ENCODE measurements at places on chromosomes 11 and 22.

DNA sequence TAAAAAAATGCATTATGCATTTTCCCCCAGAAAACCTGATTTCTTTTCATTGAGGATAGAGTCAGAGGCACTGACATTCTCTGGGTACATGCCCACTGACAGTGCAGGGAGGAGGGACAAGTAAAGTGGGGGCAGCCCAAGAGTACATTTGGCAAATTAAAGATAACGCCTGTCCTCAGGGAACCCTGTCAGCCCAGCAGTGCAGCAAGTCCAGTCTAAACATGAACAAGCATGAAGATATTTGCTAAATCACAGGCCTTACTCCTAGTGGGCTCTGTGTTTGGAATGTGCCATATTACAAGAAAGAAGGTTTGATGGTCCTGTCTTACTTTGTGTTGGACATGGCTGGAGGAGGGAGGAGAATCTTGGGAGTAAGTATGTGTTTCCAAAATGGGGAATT lies 37.9 kb downstream of the AMOTL1 start:
- DNase-seq = no peak

DNA sequence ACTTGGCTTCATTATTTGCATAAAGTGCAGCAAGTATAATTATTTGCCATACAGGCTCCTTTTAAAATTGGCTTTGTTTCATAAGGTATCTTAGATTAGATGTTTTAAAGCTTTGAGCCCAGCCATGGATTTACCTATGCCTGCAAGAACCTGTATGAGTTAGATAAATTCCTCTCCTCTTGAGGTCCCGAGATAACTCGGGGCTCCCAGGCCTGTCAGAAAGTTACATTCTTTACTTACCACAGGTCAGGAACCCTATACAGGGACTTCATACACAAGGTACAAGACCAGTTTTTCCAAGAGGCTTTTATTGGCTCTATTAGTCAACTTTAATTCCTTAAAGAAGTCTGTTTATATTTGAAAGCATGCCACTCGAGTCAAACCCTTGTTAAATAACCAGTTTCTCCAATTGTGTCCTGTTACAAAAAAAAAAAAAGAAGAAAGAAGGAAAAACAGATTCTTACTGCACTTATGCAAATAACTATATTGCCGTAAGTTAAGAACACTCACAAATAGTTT lies 2.3 kb upstream of the C1QTNF6 start:
- DNase-seq = no peak

DNA sequence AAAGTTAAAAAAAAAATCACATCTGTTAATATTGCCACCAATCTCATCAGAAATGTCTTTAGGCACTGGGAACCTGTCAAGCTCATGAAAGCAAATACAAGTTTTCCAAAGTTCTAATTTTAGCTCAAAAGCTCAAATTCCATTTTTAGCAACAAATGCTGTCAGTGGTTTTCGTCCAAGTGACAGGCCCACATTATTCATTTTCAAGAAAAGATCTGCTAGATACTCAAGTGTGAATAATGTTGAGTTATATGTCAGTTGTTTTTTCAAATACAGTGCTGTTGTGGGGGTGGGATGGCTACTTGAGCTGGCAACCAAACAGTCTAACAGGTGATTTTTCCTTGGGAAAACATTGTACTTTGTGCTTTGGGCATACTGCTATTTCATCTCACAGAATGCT lies 1072.6 kb downstream of the OPCML start:
- DNase-seq = no peak

DNA sequence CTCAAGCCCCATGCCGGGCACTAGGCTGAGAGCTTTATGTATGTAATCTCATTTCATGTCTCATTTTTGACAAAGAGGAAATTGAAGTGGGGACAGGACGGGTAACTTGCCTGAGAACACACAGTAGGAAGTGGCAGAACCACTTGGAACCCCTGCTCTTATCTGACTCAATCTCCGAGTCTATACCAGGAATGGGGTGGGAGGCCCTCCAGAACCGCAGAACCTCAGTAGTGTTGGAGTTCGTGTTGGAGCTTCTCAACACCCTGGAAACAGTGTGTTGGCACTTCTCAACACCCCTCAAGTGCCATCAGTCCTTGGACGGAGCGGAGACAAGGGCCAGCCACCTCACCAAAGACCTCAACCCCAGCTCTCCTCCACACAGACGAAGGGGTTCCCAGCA lies 38.8 kb upstream of the POLA2 start:
- no peak for DNase-seq

DNA sequence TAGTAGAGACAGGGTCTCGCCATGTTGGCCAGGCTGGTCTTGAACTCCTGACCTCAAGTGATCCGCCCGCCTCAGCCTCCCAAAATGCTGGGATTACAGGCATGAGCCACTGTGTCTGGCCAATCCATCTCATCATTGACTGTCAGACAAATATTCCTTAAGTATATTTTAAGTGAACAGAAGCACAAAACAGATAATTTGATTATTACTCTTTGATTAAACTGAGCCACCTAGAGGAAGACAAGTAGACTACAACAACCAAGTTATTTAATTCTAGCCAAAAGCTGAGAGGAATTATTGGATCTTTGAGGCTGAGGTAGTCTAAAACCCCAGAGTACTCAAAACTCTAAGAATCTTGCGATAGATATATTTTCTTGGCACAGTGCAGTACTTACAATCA lies 1.2 kb downstream of the ACRV1 start:
- DNase-seq = no peak

- DNase-seq = no peak
Observed at GRCh38 chr22:16603448-16603768, 10.8 kb upstream of the CCT8L2 start.

GRCh38 chr22:30185129-30185528 lies 61.4 kb downstream of the LIF start:
- peak; percentile 81 for DNase-seq

DNA sequence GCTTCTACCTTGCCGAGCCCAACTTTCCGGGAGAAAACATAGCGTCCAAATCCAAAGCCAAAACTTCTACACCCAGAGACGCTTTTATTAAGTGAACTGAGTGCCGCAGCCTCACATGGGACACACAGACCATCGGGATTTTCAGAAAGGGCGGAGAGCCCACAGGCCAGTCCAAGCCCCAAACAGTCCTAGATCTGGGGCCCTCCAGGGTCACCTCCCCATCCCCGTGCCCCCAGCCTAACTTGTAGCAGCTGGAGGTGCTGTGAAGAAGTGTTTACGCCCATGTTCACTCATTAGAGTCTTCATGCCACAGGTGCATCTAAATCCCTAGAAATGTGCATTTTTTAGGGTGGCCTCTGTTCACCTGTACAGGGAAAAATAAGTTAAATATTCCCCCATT lies 14.1 kb upstream of the ADORA2A start:
- DNase-seq = no peak

- no peak for DNase-seq
Observed at GRCh38 chr11:76161261-76161961, 44.9 kb downstream of the WNT11 start.

- DNase-seq = no peak
Observed at GRCh38 chr22:18994701-18995326, 58.7 kb upstream of the PRODH start.

DNA sequence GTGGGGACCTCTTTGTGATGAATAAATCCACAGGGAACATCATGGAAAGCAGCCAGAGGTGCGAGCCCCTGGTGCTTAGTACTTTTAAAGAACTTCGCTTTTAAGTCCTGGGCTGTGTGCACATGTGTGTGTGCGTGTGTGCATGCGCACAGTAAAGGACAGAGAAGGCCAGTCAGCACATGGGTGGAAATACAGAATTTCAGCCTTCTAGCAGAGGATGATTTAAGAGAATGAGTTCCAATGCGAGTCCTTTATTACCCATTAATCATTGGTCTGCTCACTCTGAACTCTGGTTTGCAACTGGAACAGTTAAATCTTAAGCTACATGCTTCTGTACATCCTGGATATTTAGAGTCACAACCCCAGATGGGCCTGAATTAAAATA lies 18.9 kb downstream of the TEAD1 start:
- no peak for DNase-seq

GRCh38 chr11:32416301-32416700 lies 19.0 kb downstream of the WT1 start:
- DNase-seq = no peak

DNA sequence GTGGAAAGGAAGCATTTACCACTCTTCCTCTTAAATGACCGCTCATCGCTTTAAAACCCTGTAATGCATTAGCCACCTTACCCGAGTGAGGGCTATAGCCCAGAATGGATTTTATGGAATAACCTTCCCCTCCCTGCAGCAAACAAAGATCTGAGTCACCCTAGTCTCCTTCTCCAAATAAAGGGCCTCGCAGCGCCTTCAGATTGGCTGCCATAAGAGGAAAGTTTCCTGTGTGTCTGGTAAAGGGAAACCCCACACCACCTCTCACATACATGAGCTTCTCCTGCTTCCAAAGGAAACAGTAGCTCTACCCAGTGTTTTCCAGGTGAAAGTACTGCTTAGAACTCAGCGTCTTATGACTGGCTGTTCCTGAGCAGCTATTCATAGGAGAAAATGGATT lies 47.8 kb downstream of the PPP2R1B start:
- no peak for DNase-seq

GRCh38 chr11:74464746-74465145 lies 2.6 kb downstream of the KCNE3 start:
- DNase-seq = no peak

GRCh38 chr22:24485608-24486007 lies 9.5 kb upstream of the UPB1 start:
- DNase-seq = no peak

DNA sequence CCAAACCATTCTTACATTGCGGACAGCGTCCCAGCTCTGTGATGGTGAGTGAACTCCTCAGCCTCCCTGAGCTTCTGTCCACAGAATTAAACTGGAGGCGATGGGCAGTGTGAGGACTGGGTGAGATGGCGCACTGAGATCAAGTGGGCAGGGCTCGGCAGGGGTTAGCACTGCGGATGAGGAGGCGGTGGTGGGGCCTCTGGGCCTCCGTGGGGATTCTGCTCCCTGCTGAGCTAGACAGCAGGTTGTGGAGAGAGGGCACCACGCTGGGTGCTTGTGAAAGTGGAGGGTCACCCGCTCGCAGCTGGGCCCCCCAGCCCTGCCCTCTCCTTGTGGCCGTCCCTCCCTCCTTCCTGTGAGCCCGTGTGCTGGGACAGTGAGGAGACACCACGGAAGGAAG lies 25.6 kb upstream of the PARVG start:
- no peak for DNase-seq

DNA sequence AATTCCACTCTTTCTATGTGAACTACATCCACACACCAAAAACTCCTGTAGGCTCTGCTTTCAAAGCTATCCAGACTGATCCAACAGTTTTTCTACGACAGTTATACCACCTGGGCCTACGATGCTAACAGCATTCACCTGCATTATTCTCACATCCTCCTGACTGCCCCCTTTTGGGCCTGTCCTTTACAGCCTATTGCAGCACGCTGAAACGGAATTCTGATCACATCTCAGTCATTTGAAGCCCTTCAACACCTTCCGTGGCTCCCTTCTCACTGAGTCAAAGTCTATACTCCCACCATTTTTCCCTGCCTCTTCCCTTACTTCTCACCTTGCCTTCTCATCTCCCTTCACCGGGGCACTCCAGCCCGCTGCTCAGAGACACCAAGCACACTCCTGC lies 791.3 kb upstream of the KIRREL3 start:
- DNase-seq = no peak

- no peak for DNase-seq
Observed at GRCh38 chr11:94751218-94751609, 16.9 kb upstream of the AMOTL1 start.

DNA sequence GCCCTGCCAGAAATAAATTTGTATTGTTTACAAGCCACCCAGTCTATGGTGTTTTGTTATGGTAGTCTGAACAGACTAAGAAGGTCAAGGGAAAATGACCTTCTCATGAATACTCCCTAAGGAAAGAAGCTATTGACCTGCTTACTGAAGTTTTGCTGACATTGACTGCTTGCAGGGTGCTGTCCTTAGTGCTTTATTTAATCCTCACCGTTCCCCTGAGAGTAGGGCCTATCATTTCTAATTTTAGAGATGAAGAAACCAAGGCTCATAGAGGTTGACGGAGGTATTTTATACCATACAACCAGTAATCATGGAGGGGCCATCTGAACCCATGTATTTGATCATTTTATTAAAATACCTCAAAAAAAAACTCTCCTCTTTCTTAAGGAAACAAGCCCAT lies 66.7 kb upstream of the INCENP start:
- DNase-seq = no peak

DNA sequence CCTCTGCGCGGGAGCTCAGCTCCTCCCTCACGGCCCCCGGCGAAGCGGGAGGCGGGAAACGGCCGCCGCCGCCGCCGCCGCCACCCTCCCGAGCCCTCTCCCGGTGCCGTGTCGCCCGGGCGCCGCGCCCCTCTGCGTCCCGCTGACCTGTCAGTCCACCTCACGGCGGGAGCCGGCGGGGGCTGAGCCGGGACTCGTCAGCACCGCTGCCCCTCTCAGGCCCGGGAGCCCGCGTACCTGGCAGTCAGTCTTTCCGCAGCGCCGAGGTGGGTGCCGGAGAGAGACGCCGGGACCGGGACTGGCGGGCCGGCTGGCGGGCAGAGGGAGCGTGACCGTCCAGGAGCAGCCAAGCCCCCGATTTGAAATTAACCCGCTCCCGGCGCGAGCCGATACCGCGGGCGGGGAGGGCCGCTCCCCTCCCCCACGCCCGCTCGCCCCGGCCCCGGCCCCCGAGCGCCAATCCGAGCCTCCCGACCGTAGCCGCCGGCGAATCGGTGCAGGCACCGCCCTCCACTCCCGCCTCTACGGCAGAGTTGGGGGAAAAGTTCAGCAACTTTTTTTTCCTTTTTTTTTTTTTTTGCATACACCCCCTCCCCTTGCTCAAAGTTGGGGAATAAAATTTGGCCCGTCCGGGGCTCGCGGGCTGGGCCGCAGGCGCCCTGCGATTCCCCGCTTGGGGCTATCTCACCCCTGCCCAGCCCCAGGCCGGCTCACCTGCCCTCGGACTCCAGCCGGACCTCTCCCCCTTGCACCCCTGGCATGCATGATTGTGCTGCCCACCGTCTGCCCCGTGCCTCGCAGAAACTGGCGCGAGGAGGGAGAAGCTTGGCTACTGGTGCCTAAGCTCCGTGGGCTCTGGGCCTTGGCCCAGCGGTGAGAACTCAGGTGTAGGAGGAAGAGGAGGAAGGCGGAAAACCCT lies 774 bp upstream of the E2F8 start:
- peak; percentile 69 for DNase-seq

- DNase-seq = no peak
Observed at GRCh38 chr22:48239461-48240147, 1477.2 kb downstream of the TBC1D22A start.

DNA sequence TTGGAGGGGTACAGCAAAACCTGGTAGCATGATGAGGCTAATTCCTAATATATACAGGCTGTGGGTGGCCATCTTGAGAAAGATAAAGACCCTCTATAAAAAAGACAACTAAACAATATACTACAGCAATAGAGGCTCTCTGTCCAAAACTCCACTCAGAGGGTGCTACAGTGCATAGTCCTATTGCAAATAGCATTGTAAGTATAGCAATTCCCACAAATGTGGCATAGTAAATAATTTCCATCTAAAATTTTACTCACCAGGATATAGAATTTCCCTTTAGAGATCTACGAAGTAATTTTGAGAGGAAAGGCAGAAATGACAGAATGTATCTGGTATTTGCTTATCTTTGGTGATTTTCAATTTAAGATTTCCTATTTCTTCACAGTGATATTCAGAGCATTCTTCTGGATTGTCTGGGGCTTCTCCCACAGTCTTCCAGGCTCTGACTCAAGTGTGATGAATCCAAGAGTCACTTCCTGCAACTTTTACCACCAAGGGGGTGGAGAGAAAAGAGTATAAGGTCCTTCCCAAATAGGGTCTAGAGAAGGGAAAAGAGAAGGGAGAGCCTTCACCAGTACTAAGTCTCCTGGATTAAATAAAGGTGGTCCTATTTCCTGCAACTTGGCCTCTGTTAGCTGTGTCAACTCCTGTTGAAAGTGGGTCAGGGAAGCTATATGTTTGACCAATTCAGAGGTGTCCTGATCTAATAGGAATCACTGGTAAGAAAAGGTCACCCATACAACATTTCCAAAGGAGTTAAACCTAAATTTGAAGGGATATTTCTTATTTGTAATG lies 1054.7 kb upstream of the CNTN5 start:
- DNase-seq = no peak
